Muscle of leg (tissue), 16 donors: ENCODE measurements at places on chromosomes 2 and 18.

- no peak for DNase-seq
These were observed 290.6 kb downstream of the NDUFA10 start for GRCh38 chr2:239734436-239735005.

DNA sequence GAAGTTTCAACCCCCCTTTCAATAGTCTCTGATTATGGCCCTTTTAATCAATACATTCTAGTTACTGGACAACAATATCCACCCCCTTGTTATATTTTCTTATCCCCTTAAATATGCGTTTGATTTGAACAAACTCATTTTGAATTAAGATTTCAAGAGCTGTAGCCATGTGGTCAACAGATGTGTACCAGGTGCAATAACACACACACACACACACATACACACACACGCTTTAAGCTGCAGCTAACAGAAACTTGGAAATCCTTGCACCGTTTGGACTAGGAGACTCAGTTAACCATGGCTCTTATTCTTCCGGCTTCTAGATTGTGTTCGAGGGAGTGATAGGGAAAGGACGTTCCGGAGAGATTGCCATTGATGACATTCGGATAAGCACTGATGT is 82.8 kb downstream of the NRP2 start:
- peak; percentile 47 for DNase-seq

DNA sequence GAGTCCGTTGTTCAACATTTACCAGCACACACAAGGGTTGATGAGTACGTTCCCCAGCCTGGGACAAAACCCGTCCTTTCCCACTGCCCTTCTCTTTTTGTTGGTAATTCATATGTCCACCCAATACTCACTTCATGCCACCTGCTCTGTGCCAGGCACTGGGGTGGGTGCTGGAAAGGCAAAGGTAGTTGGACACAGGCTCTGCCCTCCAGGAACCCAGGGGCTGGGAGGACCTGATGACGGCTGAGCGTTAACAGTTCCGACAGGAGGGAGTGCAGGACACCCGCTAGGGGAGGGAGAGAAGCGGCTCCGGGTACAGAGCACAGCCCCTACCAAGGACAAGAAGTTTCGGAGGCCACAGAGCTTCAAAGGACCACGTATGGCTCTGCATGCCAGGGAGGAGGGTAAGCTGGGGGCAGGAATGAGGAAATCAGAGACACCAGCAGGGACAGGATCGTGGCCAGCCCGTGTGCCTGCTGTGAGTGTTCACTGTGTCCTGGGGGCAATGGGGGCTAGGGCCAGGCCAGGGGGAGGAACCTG is 134.1 kb upstream of the GPC1 start:
- DNase-seq, result no peak

GRCh38 chr18:22912149-22912548 is 21.0 kb upstream of the RBBP8 start:
- DNase-seq, result no peak

DNA sequence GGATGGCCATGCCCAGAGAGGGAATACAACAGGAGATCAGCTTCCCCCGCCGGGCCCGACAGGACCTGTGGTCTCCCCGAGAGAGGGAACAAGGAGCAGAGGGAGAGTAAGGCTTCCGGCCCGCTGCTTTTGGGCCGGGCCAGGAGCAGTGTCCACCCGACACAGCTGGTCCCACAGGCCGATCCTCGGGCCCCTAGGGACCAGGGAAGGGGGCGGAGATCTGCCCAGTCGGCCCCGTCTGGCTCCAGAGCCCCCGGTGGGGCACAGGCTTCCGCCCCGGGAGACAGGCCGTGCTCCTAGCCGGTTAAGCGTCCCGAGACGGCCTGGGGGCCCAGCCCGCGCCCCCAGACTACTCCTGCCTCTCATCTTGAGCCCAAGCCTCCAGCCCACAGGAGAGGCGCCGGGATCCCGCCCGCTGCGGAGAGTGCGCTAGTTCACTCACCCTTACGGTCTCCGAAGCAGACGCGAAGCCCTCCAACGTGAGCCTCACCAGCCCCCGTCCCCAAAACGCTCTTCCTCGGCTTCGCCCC is at the start of gene MCFD2:
TSS of gene MCFD2 (minus strand) at position 526 of the 530 bp plus-strand sequence. CDS start 6,635 bp downstream, outside the sequence.
- DNase-seq, result no peak

GRCh38 chr2:170891893-170892292 is 37.2 kb upstream of the GORASP2 start:
- no peak for DNase-seq

GRCh38 chr2:196077821-196078220 is 9.2 kb upstream of the DNAH7 start:
- DNase-seq, result no peak

GRCh38 chr2:239763433-239764097 is 261.6 kb downstream of the NDUFA10 start:
- DNase-seq, result peak; percentile 50
